ENCODE measurements at places on chromosomes 4 and X.
A peak's percentile ranks its signal among the peaks of the same experiment; 100 is the strongest.

DNA sequence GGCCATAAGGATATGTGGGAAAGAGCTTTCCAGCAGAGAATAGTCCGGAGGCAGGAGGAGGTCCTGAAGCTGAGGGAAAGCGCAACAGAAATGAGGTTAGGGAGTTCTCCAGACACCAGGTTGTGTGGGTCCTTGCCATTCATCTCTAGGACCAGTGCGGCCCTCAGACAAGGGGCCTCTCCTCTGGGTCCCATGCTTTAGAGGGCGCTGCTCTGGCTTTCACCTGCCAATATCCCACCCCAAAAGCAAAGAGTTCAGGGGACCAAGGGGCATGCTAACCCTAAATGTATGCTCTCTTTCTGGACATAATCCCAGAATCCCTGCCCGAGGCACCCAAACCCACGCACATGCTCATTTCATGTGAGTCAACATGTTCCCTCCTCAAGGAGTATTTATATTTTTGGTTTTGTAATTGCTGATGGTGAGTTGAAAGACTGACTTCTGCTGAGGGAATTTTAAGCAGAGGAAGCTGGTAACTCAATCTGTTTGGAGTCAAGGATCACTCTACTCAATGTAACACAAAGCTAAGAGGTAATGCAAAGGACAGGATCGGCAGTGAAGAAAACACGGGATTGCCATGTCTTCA is 14.8 kb downstream of the RPL34 start:
- DNase-seq: no peak

DNA sequence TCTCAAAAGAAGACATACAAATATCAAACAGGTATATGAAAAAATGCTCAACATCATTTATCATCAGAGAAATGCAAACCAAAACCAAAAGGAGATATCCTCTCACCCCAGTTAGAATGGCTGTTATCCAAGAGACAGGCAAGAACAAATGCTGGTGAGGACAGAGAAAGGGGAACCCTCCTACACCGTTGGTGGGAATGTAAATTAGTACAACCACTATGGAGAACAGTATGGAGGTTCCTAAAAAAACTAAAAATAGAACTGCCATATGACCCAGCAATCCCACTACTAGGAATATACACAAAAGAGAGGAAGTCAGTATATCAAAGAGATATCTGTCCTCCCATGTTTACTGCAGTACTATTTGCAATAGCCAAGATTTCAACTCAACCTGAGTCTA is 83.5 kb downstream of the CDS1 start:
- DNase-seq: no peak

DNA sequence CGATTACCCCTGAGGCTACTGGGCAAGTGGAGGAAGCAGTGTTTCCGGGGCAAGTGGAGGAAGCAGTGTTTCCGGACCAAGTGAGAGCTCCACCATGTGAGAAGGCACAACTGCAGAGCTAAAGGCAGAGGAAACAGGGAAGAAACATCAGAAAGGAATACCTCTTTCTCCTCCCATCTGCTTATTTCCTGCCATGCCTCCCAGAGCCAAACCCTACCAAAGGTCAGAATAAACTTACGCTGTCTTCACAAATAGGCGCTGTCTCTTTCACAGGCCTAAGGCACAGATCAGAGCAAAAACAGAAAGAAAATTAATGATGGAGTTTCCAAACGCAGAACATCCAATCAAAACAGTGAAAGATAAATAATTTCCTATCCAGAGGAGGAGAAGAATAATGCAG is 153.0 kb downstream of the ATOH1 start:
- no peak for DNase-seq

GRCh38 chrX:120014354-120015130 is 62.9 kb downstream of the RHOXF2B start:
- DNase-seq: no peak

DNA sequence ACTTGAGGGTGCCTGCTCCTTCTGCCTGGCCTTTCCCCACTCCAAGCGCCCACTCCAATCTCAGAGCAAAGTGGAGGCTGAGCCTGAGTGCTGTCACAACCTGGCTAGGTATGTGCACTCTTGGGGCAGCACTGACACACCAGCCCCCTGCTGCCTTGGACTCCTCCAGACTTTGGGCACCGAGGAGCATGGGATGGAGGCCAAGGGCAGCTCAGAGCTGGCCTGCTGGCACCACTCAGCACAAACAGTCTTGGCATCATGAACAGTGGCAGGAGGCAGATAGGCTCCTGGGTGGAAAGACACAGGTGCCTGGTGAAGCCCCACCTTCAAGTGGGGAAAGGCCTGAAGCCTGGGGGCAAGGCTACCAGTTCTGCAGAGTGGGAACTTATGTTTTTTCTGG is 91.8 kb downstream of the KCNIP4 start:
- no peak for DNase-seq

GRCh38 chrX:72621625-72622485 is 49.2 kb upstream of the HDAC8 start:
- DNase-seq: no peak

DNA sequence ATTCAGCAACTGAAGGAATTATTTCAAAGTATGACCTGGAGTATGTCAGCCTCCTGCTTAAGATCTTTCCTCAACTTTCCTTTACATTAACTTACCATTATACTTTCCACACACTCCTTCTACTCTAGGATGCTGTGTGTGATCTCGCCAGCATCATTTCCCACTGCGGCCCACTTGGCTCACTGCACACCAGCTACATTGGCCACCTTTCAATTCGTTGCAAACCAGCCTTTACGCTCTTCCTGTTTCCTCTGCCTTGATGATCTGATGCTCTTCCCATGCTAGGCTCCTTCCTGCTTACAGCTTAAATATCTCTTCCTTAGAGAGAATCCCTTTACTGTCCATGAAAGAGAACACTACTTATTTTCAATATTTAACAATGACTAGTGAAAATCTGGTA is 95.1 kb downstream of the GPM6A start:
- DNase-seq: no peak

GRCh38 chrX:40291553-40291952 is 193.8 kb upstream of the BCOR start:
- DNase-seq: peak; percentile 8

DNA sequence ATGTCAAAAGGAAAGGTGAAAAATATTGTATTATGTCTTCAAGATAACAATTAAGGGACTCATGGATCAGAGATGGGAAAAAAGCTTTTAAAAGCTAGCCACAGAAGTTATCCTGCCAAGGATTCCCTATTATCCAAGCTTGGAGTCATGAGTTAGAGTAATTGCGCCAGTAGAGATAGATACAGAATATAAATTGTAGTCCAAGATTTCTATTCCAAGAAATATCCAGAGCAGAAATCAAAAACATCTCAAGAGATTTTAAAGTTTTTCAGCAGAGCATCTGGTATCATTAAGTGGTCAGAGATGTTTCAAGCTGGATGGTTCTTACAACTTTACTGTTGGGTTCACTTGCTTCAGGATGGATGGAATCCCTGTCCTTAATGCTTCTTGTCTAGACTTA is 186.7 kb downstream of the PCDH18 start:
- no peak for DNase-seq

DNA sequence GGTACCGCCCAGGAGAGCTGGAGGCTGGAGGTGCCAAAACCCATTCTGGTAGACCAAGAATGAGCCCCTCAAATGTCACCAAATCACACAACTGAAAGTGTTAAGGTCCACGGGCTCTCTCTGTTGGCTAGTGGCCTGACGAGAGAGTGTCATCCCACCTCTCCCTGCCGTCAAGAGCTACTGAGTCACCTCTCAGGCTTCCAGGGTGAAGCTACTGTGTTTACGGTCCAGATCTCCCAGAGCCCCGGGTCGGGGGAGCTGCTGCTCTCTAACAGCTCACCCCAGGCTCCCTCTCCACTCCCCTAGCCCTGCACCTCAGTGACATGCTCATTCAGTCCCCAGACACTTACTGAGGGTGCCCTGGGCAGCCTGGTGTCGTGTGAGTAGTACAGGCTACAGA is 59.2 kb downstream of the ADGRG2 start:
- no peak for DNase-seq

- no peak for DNase-seq
Observed at GRCh38 chrX:45788315-45788714, 587.6 kb upstream of the DIPK2B start.

DNA sequence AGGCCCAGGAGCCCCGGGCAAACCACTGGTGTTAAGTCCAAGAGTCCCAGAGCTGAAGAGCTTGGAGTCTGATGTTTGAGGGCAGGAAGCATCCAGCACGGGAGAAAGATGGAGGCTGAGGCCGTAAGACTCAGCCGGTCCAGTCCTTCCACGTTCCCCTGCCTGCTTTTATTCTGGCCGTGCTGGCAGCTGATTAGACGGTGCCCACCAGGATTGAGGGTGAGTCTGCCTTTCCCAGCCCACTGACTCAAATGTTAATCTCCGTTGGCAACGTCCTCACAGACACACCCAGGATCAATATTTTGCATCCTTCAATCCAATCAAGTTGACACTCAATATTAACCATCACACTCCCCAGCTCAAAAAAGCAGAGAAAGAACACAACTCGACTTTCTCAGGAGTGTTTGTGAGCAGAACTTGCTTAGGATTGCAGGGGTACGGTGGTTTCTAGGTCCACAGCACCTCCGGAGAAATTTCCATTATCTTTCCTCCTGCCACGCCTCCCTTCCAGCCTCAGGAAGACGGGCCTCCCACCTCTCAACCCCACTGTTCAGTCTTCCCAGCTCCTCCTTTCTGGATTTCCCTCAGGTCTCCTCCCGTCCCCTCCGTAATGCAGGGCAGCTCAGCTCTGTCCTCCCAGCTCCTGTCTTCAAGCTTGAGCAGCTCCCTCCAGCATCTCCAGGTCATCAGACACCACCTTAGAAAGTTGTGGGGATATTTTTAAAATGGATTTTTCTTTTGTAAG is 13.3 kb upstream of the TMEM271 start:
- DNase-seq: no peak

DNA sequence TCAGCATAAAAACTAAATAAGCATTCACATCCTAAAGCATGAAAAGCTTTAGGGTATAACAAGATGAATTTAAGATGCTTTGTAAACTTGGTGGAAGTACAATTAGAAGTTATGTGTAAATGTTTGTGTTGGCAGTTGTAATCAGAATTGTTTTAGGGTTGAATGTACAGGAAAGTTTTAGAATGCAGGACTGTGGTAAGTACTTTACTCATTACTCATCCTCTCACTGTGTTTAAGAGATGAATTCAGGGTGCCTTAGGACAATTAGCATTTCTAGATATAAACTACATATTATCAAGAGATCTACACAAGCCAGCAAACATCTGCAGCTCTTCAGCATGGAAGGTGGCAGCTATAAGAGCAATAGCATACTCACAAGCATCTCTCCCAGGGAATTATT is 77.5 kb upstream of the ELOVL6 start:
- no peak for DNase-seq

- DNase-seq: peak; percentile 83
Observed at GRCh38 chr4:20251796-20252655, at the start of gene SLIT2. SLIT2 (plus strand) TSS chr4:20251905; CDS start chr4:20253816, 1,911 bp downstream.

- DNase-seq: no peak
Observed at GRCh38 chr4:128560754-128561495, 248.6 kb upstream of the JADE1 start.

DNA sequence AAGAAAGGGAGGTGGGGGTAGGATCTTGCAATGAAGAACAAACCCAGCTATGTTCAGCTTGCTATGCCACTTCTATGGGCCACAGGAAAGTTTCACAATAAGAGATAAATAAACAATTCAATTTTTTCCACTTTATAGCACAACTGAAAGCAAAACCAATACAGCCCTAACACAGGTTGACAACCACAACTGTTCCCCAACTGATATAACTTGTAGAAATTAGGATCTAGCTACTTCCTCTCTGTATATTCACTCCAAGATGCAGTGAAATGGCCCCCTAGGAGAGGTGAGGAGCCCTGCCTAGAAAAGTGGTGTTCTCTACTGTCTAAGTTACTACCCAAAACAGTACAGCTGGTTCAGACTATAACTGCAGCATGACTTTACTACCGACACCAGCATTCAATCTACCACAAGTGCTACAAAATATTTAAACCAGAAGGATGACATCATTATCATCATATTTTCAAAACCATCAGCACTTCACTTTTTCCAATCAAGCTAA is 77.0 kb downstream of the FBXW7 start:
- no peak for DNase-seq

- DNase-seq: peak; percentile 38
Observed at GRCh38 chrX:15761564-15762191, 23.6 kb downstream of the CA5B start.

DNA sequence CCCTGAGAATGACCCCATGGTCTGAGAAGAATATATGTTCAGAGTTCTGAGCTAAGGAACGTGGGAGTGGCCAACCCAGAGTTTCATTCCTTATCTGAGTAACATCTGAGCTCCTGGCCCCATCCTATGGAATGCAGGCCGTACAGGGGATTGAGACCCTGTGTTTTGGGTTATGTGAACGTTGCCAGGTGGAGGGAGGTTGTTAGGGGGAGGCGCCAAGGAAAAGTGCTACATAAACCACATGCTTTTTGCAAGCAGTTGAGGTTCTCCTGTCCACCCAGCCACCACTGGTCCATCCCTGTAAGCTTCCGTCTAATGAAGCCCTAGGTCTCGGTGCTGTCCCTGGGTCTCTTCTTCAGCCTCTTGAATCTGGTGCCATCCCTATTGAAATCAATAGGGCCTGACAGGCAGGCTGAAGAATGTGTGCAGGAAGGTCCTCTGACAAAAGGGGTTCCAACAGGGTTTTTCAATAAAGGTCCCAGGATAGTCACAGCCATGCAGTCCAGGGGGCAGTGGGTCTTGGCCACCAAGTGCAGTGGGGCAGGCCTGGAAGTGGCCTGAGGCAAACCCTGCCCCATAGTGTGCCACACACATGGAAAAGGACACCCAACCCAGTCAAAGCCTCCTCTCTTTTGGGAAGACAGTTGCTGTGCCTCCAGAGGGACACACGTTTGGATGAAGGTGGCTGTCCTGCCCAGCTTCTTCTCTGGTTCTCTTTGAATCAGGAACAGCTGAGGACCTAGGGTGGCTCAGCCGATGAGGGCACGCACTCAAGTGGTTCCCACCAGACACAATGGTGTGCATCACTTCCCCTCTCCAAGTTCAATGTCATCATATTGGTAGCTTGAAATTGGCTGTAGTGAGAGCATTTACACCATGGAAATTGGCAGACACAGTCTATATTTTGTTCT is 53.5 kb downstream of the HTRA3 start:
- DNase-seq: no peak

DNA sequence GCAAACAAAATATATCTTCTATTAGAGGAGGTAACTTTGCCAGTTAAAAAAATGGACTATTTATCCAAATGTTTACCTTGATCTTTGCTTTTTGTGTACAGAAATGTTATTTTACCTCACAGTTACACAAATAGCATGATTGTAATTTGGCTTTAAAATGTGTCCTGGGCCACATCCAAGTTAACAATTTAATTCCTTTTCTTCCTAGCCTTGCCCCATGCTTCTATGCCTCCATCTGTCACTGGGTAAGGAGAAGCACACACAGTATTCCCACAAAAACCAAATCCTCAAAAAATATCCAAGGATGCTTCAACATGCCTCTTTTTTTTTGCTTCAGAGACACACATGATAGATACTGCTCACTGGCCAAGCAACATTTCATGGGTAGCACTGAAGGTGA is 30.9 kb downstream of the GRXCR1 start:
- no peak for DNase-seq

Data from trophoblast cell (in vitro differentiated cells and primary cell).